ENCODE measurements at places on chromosomes 1 and 21.

GRCh38 chr1:174726167-174726879 lies 273.4 kb upstream of the CACYBP start:
- no peak for DNase-seq

- no peak for DNase-seq
Measured at GRCh38 chr1:201172999-201173610, 17.5 kb upstream of the IGFN1 start.

- DNase-seq = no peak
Measured at GRCh38 chr1:74673351-74674111, at the start of gene ERICH3. TSS of gene ERICH3 (minus strand) at chr1:74673792. CDS start at chr1:74673519, 273 bp downstream.

- DNase-seq = no peak
Measured at GRCh38 chr1:212242288-212242984, 42.8 kb upstream of the PPP2R5A start.

DNA sequence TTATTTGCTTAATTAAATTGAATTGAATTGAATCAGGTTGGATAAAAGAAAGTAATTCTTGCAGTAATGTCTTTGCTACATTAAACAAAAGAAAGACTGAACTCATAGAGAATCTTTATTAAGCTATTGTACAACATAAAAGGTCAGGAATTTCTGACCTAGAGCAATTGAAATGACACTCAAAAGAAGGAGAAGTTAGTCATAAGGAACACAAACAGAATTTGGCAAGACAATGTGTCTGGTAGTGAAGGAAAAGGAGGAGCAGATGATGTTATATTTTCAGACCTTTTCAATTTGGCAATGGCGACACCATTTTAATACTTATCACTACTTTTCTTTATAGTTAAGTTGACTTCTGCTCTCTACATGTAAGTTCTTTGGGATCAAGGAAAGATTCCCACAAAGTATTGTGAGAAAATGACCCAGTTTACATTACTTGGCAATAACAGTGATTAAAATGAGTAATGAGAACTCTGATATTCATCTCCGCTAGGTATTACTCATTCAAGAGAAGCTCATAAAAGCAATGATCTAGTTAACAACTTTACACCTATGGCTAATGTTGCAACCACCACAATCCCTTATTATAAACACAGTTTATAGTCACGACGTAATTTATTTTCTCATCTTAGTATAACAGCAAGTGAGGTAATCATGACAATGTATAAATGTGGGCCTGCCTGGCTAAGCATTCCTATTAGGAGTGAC lies 14.7 kb upstream of the KRTAP21-1 start:
- DNase-seq = no peak

DNA sequence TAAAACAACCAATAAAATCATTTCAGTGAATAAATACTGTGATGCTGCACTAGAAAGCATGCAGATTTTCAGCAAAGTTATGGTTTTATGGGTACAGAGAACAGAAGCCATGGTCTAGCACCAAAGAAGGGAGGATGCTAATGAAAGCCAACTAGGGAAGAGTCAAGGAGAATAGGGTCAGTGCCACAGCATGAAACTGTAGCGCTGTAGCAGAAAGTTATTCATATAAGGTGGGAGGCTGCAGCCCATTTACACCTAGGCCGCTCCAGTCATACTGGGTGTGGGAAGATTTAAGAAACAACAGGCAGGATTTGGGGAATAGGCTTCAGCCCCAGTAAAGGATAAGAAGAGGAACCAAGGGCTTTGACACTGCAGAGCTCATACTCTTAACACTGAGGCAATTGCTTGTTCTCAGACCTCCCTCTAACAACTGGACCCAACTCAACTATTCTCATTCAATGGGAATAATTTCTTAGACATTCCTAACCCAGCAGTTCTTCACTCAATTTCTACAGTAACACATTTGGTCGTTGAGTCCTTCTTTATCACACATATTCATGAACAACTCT lies 4.4 kb downstream of the IFI16 start:
- DNase-seq = no peak

All from stimulated activated CD4-positive, alpha-beta T cell treated with anti-CD3 and anti-CD28 coated beads, Interleukin-1b, Interleukin-23, amount 100 ng/mL, for 1 hour (primary cell).